ENCODE measurements at places on chromosomes 3 and 15.

GRCh38 chr3:155283092-155284056, 10.1 kb downstream of the STRIT1 start:
- no peak for DNase-seq

DNA sequence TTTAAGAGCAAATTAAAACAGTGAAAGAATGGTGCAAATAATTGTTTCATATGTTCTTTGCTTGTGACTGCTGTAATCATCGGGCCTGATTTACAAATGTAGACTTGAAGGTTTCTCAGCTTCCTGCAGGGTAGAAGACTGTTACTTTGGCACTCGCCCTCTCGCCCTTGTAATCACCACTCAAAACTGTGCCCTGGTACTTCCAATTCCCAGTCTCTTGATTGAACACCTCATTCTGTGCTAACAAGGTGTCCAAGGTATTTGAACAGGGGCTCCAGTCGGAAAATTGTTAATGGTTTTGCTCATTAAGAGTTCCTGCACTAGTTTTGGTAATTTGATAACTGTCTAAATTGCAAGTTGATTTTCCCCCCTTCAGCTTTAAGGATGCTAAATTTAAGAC, 209.5 kb downstream of the ZIC1 start:
- DNase-seq = no peak

GRCh38 chr3:57818772-57819171, 62.7 kb downstream of the SLMAP start:
- DNase-seq = no peak

DNA sequence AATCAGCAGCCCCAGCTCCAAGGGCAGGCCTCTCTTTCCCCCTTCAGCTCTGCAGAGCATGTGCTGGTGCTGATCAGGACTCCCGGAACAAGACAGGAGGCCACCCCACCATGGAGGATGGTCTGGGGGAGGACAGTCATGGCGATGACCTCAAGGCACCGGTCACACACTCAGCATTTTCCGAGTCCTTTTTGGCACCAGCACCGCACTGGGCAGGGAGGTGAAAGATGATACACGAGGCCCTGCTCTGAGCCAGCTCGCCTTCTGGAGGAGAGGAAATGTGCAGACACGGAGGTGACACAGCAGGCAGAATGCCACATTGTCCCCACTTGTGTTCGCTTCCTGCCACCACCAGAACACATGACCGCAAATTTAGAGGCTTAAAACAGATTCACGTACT, 61.8 kb upstream of the SEC61A1 start:
- DNase-seq = no peak

- DNase-seq = no peak
Measured at GRCh38 chr3:181637056-181637455, 74.7 kb upstream of the SOX2 start.

DNA sequence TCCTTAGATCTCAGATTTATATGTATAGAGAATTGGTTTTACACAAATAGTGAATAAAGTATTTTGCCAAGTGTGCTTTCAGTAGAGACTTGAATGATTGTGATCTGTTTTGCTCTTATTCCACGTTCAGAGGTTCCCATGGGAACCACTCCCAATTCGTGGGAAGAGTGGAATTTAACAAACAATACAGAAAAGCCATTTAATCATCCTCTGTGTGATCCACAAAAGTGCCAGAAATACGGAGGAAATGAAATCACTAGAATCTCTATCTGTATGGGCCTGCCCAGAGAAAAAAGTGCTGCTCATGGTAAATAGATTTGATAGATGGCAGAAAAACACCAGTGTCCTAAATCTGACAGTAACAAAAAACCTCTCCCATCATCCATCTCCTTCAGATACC, 56.0 kb downstream of the CNTN4 start:
- DNase-seq = no peak

- DNase-seq = no peak
Measured at GRCh38 chr3:8775181-8775580, 5.8 kb upstream of the OXTR start.

Measured in cortex of kidney (tissue), 1 donor.